Pancreas (tissue), 10 donors: ENCODE measurements at places on chromosomes 2 and 18. TPM values are rescaled to one million over a fixed set of nuclear protein-coding genes. Genes with fewer than 3 reads are reported as not detected.

The ITM2C gene
- polyA plus RNA-seq = 39.0 TPM

The VAMP8 gene
- polyA plus RNA-seq = 150 TPM

The OBSL1 gene
- 270 TPM for polyA plus RNA-seq

The DSEL gene
- 1.9 TPM for polyA plus RNA-seq

The REG3A gene
- polyA plus RNA-seq = 3,240 TPM

The LYG2 gene
- 0.16 TPM for polyA plus RNA-seq

The ALK gene
- polyA plus RNA-seq = not detected

The CFAP221 gene
- 25.3 TPM for polyA plus RNA-seq

The GALR1 gene
- polyA plus RNA-seq = under 0.01 TPM

The CDH19 gene
- polyA plus RNA-seq = 1.4 TPM

The DSC2 gene
- polyA plus RNA-seq = 2.7 TPM

The USP37 gene
- polyA plus RNA-seq = 2.1 TPM

The DNAJC5G gene
- not detected for polyA plus RNA-seq

The HRH4 gene
- not detected for polyA plus RNA-seq

The REG3G gene
- polyA plus RNA-seq = 997 TPM

The ST8SIA3 gene
- polyA plus RNA-seq = 4.3 TPM
